Renal cortex interstitium (tissue), 15 donors: ENCODE measurements at places on chromosomes 1 and 21. TPM values are rescaled to one million over a fixed set of nuclear protein-coding genes. Genes with fewer than 3 reads are reported as not detected.

DNA sequence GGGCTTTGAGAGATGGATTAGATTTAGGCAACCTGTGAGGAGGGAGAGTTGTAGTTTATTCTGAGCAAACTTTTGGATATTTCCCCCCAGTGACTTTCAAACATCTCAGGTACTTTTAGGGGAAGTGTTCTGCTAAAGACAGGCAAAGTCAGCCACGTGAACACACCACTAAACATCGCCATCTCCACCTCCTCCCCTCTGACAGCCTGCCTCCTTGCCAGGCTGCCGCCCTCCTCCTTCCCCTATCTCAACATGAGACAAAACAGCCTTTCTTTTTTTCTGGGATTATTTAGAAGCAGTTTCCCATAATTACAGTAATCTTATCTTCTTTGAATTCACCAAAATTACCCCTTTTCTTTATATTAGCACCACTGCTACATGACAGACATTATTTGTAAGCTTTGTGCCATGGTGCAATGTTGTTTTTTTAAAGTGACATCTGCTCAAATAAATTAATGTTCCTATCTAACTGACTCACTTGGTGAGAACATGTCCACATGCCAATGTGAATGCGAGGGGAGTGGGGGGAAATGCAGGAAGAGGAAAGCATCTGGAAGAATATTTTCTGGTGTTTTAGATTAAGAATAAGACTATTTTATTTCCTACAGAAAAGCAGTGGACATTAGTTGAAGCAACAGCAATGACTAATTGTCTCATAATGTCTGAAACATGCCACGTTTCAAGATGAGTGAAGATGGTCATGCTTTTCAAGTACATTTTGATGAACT is 147.8 kb upstream of the ATP1B1 start:
- no peak for DNase-seq

Gene SPSB1
- 12.7 TPM for polyA plus RNA-seq

DNA sequence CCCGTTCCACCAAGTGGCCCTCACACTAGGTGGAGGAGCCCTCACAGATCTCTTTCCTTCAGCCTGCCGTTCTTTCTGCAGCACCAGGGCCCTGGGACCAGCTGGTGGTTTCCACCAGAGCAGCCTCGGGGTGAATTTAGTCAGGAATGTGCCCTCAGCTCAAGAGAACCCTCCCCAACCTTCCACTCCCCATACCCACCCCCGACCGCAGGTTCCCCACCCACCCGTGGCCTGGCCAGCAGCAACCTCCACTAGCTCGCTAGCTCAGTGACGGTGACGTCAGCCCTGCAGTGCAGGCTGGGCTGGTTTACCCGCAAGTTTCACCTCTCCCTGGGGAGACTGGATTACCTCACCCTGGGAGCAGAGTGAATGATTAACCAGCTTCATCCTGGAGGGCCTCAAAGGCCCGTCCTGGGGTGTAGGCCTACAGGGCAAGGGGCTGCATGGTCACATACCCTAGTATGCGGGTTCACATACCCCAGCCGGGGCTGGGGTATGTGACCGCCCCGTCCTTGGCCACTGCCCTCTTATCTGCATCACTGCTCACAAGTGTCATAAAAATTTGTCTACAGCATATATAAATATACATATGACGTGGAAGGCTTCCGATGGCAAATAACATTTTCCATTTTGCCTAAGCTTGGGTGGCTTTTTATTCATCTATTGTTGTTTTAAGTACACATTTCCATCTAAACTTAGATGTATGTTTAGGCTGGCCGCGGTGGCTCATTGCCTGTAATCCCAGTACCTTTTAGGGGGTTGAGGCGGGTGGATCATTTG is 24.5 kb downstream of the ELF3 start:
- DNase-seq: peak; percentile 74

GRCh38 chr1:100184536-100184935 is 6.5 kb upstream of the LRRC39 start:
- DNase-seq: no peak

Gene PPIH
- polyA plus RNA-seq: 54.9 TPM

- no peak for DNase-seq
These were observed 47.5 kb upstream of the CTPS1 start for GRCh38 chr1:40932006-40932405.

DNA sequence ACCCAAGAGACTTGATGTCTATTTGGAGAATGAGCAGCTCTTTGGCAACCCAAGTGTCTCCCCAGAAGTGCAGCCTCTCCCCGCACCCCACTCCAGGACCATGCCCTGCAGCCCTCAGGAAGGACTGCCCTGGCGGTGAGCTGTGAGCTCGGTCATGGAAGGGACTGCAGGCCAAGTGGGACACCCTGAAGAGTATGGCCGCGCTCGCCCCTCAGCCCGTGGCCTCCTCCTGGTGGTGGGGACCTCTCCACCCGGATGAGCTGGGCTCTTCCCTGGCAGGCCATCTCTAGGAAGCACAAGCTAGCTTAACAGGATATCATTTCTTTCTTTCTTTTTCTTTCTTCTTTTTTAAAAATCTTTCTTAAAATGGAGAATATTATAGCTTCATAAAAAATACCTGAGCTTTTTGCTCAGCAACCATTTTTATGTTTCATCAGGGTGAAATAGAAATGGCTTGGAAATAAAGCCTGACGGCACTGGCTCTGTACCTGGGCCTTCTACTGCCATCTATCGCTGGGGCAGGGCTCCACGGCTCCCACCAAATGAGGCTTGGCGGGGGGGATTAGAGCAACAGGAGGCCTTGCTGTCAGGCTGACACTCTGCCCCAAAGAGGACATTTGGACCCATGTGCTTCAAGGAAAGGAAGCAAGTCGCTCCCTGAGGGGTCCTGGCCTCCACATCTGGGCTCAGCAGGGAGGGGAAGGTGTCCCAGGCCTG is 296.2 kb upstream of the VAMP3 start:
- DNase-seq: no peak

- no peak for DNase-seq
These were observed 56.3 kb downstream of the MORN1 start for GRCh38 chr1:2334883-2335534.

Gene UTS2
- polyA plus RNA-seq: not detected

- no peak for DNase-seq
These were observed 154.9 kb upstream of the TIAM1 start for GRCh38 chr21:31498985-31499384.

- no peak for DNase-seq
These were observed 28.3 kb downstream of the NCMAP start for GRCh38 chr1:24584171-24584647.

Gene PTPN7
- 1.0 TPM for polyA plus RNA-seq

GRCh38 chr1:193463326-193463932 is 277.0 kb upstream of the B3GALT2 start:
- no peak for DNase-seq

DNA sequence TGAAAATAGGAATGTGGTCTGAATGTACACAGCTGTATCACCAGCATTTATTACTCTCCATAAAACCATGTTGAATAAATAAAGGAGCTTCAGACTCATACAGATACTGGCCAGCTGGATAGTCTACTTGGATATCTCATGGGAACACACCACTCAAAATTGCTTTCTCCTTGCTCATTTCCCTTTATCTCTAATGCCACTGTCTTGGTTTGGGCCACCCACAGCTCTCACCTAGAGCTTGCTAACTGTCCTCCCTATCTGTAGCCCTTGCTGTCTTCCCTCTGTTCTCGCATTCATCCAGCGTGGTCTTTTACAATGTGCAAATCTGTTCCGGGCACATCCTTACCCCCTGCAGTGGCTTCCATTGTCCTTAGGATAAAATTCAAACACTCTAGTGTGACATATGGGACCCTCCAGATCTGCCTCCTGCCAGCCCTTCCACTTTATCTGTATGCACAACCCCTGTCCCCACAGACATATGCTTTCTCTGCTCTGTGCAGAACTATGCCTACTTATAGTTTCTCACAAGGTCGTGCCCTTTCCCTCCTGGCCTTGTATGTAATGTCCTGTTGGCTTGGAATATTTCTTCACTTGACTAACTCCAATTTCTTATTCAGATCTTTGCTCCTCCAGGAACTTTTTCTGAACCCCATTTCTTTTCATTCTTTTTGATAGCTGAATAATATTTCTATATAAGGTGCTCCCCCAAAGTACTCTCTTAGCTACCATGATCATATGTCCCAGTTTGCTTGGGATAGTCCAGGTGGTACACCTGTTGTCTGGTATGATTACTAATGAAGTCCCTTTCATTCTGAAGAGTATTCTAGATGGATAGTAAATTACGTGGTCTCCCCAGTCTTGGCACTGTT is 2.9 kb downstream of the FLVCR1 start:
- DNase-seq: no peak

Gene BARHL2
- polyA plus RNA-seq: not detected

Gene RTCA
- 36.7 TPM for polyA plus RNA-seq

- no peak for DNase-seq
These were observed 15.5 kb downstream of the CAMTA1 start for GRCh38 chr1:6800745-6801144.

DNA sequence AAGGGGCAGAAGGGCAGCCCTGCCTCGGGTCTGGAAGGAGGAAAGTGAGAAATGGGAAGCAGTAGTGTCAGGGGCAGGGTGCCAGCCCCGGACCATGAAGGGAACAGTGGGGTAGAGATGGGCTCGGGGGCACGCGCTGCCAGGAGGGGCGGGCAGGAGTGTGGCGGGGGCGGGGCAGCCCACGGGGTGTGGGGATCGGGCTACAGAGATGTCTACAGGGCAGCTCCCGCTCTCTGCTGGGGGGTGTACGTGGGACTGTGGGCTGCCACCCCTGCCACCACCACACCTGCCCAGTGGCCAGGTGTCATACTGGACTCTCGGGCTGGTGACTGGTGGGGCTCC is 7.4 kb downstream of the ARHGEF16 start:
- no peak for DNase-seq

Gene CD1D
- 7.2 TPM for polyA plus RNA-seq

- no peak for DNase-seq
These were observed 3.6 kb upstream of the VWA1 start for GRCh38 chr1:1431845-1432273.

GRCh38 chr1:63428815-63429214 is 61.4 kb downstream of the ALG6 start:
- no peak for DNase-seq

- DNase-seq: no peak
These were observed 35.0 kb upstream of the SCAF4 start for GRCh38 chr21:31766899-31767298.
